A549 treated with Mapracorat at 1 μM for 4 hours (cell line): ENCODE measurements at places on chromosomes 7 and 10. TPM values are rescaled to one million over a fixed set of nuclear protein-coding genes. Genes with fewer than 3 reads are reported as not detected.

Gene PTPN12
- total RNA-seq, result 55.3 to 84.8 TPM (median 70.9 TPM) in 5 replicates

Gene LOXL4
- total RNA-seq, result 1.2 to 1.7 TPM (median 1.6 TPM) in 5 replicates

Gene SSC4D
- total RNA-seq, result 0.73 to 1.5 TPM (median 0.89 TPM) in 5 replicates

Gene TEX36
- total RNA-seq, result not detected in 5 replicates

Gene ACTA2
- total RNA-seq, result 16.9 to 20.8 TPM (median 18.2 TPM) in 5 replicates

Gene MINDY4
- 2.5 to 2.8 TPM (median 2.7 TPM) in 5 replicates for total RNA-seq

Gene EPO
- 0.10 to 0.12 TPM in 2 of 5 replicates, not detected in the others for total RNA-seq

Gene PBLD
- total RNA-seq, result 2.7 to 3.8 TPM (median 3.0 TPM) in 5 replicates

Gene GIMAP5
- 0.08 TPM in 1 of 5 replicates, not detected in the others for total RNA-seq
